ENCODE measurements at places on chromosomes 2 and 18.

DNA sequence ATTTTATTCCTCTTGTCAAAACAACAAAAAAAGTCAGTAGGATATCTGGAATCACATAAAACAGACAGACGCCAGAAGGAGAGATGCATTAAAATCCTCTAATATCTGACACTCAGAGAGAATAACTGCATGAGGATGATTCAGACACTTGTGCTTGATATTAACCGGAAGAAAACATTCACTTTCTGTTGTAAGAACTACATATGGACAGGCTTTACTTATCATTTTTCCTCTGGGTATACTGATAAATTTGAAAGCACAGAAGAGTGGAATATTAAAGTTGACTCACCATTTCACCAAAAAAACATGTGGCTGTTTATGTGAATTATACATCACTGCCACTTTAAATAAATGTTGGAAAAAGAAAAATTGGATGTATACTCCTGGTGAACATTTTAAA is 589.1 kb upstream of the CDH2 start:
- DNase-seq = no peak

- no peak for DNase-seq
These were observed 477.5 kb upstream of the MEIS1 start for GRCh38 chr2:65957454-65957853.

DNA sequence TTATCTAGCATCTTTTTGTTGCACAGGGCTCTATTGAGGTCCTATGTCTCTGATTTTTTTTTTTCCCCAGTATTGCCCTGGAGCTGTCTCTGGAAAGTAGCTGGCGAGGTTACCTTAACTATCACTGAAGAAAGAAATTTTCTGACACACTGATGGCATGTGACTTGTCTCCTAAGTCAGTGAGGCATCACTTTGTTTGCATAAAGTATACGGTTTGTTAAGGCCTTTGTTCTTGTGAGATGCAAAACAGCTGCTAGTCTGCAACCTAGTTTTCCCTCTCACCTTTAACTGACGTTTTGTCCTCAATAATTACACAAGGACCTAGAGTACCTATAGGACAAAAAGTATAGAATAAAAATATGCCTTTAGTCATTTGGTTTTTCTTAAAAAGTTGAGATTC is 41.8 kb downstream of the UBXN4 start:
- DNase-seq = no peak

- no peak for DNase-seq
These were observed 9.3 kb upstream of the EFEMP1 start for GRCh38 chr2:55932843-55933242.

GRCh38 chr18:69031571-69031970 is 233.7 kb downstream of the CCDC102B start:
- no peak for DNase-seq

DNA sequence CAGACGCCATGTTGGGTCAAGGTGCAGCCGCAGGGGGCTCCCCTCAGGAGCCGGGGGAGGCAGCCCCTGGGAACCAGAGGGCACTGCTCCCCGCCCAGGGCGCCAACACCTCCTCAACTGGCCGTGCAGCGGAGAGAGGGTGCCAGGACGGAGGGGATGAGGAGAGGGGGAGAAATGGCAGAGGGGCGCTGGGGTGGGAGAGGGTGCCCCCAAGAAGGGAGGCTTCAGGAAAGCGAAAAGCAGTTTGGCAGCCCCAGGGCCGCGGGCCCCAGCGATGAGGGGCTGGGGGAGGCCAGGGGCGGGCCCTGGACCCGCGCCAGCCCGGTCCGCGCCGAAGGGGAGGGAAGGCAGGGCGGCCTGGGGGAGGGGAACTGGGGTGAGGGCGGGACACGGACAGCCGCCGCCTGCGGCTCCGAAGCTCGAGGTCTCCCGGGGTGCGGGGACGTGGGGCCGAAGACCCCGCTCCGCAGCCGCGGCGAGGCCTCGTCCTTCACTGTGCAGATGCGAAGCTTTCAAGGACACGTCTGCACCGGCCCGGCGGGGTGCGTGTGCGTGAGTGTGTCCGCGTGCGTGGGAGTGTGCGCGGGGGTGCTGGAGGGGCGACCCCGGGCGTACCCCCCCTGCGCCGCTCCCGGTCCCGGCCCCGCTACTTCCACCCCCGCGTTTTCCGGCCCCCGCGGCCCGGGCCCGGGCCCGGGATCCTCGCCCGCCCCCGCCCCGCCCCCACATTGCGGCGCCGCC is 1.4 kb downstream of the DNMT3A start:
- DNase-seq = no peak

DNA sequence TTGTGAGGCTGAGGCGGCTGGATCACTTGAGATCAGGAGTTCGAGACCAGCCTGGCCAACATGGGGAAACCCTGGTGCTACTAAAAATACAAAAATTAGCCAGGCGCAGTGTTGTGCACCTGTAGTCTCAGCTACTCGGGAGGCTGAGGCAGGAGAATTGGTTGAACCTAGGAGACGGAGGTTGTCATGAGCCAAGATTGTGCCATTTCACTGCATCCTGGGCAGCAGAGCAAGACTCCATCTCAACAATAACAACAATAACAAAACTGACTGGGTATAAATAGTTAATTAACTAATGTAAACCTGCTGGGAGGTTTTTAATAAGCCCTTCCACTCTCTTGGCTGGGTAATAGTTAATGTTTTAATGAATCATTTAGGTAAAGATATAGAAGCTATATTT is 7.8 kb downstream of the SULT6B1 start:
- no peak for DNase-seq

- no peak for DNase-seq
These were observed 317.0 kb downstream of the CYP26B1 start for GRCh38 chr2:71830497-71831192.

- DNase-seq = no peak
These were observed 1.3 kb downstream of the COLEC12 start for GRCh38 chr18:498931-499775.

GRCh38 chr2:229087843-229088516 is 183.1 kb downstream of the PID1 start:
- no peak for DNase-seq

GRCh38 chr18:55455938-55456337 is 132.1 kb downstream of the TCF4 start:
- DNase-seq = no peak

DNA sequence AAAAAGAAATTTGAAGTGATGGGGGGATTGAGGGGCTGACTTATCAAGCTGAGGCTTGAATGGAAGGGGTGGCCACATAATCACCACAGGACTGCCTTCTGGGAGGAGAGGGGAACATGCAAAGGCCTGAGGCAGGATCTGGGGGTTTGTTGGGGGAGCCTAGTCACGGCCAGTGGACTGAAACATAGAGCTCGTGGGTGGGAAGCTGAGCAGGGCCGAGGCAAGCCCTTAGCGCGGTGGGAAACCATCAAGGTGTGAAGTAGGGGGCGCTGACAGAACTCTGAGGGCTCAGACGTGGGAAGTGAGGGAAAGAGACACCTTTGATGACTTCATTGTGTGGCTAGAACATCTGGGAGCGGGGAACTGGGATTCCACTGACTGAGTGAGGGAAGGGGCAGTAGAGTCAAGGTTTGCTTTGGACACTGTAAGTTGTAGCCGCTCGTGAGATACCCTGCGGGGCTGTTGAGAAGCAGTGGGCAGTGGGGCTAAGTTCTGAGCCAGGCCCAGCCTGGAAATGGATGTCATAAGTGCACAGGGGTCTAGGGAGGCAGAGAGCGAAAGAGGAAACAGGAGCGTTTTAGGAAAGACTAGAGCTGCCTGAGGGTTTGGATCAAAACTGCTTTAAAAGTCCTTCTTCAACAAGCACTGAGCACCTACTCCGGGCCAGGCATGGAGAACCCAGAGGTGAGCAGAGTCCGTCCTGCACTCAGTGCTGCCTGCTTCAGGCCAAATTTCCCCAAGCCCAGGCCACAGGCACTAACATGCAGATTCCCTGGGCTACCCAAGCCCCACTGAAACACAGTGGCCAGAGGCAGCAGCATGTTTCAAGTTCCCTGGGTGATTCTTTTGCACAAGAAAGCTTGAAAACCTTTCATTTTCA is 686 bp upstream of the SNORC start:
- DNase-seq = no peak

DNA sequence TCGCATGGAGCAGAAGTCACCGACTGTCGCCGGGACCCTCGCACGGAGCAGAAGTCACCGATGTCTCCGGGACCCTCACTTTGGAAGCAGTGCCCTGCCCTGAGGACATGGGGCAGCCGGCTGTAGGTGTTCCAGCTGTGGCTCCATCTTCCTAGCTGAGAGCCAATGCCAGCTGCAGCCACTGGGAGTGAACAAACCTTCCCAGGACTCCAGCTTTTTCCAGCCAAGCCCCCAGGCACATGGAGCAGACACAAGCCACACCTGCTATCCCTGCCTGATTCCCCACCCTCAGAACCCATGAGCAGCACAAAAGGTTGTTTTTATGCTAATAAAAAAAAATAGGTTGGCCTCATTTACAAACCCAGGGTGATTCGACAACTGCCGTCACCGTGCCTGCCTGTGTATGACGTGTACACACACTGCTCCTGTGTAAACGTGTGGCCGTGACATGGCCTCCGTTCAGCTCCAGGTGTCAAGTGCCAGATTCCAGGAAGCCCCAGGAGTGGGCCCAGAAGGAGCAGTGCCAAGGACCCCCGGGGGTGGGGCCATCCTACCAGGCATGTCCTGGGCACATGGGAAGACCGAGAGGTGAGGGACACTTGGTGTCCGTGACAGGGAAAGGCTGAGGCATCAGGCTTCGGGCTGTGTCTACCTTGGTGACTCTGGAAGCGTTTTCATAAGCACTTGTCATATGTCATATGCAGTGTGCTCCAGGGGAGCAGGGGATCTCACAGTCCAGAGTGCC is 91.5 kb downstream of the EIPR1 start:
- no peak for DNase-seq

DNA sequence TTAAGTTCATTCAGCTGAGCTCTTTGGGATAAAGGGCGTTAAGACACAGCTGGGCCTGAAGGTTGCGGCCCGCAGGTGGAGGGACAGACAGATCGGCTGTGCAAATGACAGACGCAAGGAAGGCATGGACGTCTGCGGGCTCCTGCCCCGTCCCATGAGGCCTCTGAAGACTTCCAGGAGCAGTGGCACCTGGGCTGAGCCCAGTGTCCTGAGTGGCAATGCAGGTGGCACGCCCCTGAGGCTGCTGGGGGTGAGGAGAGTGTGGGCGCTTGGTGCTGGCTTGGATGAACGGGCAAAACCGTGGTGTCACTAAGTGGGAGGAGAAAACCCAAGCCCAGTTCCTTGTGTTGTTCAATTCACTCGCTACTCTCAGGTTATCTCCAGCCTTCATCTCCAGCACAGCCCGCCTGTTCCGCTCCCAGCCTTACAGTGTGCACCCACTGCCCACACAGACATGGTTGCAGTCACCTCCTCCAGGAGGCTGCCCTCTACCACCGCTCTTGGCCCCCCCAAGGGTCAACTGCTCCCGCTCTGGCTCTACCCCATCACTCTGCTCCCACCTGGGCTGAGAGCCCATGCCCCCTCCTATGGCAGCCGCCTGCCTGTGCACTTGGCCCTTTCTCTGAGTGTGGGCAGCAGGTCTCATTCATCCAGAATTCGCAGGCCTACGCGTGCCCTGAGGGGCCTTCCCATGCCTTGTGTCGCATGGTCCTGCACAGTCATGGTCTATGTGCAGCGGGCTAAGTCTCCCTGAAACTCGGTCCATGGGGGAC is 50.3 kb downstream of the PTGR3 start:
- DNase-seq = no peak
